ENCODE measurements at places on chromosomes 7 and 10.

GRCh38 chr7:81068-81925 is 111.1 kb upstream of the FAM20C start:
- no peak for DNase-seq

DNA sequence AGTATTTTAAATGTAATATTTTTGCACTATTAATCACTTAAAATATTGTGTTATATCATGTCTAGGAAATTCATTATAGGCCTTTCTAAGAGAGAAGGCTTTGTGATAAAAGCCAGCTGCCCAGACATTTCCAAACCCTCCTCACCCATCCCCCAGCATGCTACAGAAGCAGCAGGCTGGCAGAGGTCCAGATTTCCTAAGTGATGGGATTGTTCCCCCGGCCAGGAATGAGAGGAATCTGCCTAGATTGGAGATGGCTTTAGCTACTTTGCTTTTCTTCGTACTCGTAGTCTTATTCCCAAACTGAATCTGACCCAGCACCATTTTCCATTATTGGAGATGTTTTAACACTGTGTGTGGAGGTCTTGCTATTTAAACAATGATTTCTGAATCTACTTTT is 29.4 kb downstream of the CDK14 start:
- peak; percentile 93 for DNase-seq

- DNase-seq = no peak
Measured at GRCh38 chr10:23459308-23459939, 20.5 kb downstream of the OTUD1 start.

GRCh38 chr7:47720141-47720906 is 138.4 kb upstream of the TNS3 start:
- peak; percentile 73 for DNase-seq

DNA sequence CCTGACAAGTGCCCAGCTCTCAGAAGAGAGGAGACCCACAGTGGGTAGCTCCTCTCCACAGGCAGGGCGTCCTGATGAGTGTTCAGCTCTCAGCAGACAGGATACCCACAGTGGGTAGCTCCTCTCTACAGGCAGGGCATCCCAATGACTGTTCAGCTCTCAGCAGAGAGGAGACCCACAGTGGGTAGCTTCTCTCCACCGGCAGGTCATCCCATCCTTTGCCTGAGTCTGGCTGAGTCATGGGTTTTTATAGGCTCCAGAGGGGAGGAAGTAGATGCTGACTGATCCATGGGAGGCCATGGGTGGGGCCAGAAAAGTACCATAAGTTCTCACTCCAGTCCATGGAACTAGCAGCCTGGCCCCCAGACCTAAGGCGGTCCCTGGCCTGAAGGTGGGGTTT is 18.5 kb downstream of the CFAP70 start:
- no peak for DNase-seq

DNA sequence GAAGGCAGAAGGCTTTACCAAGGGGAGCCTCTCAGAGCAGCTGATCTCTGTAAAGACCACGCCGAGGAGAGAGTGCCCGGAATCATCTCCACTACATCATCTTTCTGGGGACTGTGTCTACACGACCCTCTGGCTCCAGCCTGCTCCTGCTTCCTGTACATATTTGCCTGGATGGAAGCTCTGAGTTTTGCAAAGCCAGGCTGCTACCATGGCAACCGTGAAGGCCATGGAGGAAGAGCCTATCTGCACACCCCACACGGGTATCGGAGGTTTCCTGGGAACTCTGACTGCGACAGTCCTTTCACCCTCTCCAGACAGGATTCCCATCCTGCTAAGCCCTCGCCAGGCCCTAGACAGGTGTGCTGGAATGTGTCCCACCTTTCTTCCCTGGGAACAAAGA is 83.4 kb upstream of the TNRC18 start:
- no peak for DNase-seq

- no peak for DNase-seq
Measured at GRCh38 chr10:17785276-17785930, 23.7 kb upstream of the MRC1 start.

DNA sequence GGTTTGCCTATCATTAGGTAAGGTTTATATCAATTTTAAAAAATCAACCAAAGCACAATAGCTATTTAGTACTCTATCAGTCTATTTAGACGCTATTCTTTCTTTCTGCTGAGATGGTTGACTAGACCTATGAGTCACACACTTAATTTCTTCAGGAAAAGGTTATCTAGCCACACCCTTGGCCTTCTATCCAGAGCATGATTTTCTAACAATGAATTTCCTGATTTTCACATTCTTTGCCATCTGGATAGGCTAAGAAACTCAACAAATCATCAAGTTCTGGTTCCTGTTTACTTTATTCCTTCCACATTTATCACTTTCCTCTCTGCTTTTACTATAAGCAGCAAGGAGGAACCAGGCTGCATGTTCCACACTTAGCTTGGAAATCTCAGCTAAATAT is 8.1 kb downstream of the PRPS1L1 start:
- DNase-seq = peak; percentile 89

GRCh38 chr10:114520453-114520852 is 116.2 kb upstream of the AFAP1L2 start:
- DNase-seq = peak; percentile 73

Data from amniotic epithelial cell (primary cell).